Stimulated activated naive CD8-positive, alpha-beta T cell treated with anti-CD3 and anti-CD28 coated beads, Interleukin-15, amount 100 ng/mL, for 72 hours (primary cell): ENCODE measurements at places on chromosomes 1 and 21.

DNA sequence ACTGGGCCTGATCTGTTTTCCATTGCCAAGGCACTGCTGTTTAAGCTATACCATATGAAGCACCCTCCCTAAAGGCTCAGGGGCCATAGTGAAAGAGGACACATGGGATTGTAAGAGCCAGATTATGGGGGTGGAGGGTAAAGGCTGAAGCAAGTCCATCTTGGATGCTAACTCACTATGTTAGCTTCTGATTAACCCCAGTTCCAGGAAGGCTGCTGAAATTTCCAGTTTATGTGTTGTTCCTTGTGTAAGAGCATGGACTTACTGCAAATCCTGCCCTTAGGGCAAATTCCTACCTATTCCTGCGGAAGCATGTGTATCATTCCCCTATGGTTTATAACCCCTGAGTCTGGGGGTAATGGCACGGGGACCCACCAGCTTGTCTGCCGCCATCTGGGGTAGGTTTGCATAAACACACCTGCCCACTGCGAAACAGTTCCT lies 91.8 kb upstream of the SERBP1 start:
- DNase-seq: no peak

DNA sequence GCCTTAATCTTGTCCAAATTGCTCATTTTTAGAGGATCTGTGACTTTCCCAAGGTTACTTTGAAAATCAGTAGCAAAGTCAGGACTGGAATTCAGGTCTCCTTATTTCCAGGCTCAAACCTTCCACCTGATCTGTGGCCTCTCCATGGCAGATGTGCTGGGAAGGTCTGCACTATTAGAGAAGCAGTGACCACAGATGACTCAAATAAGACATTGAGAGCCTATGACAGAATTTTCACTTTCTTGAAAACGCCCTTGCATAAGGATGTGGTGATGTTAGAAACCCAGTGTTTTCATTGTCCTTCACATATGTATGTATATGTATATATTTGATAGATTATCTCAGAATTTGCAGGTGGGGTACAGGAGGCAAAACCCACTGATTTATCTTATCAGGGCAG lies 45.3 kb downstream of the TTC39A start:
- DNase-seq: no peak

DNA sequence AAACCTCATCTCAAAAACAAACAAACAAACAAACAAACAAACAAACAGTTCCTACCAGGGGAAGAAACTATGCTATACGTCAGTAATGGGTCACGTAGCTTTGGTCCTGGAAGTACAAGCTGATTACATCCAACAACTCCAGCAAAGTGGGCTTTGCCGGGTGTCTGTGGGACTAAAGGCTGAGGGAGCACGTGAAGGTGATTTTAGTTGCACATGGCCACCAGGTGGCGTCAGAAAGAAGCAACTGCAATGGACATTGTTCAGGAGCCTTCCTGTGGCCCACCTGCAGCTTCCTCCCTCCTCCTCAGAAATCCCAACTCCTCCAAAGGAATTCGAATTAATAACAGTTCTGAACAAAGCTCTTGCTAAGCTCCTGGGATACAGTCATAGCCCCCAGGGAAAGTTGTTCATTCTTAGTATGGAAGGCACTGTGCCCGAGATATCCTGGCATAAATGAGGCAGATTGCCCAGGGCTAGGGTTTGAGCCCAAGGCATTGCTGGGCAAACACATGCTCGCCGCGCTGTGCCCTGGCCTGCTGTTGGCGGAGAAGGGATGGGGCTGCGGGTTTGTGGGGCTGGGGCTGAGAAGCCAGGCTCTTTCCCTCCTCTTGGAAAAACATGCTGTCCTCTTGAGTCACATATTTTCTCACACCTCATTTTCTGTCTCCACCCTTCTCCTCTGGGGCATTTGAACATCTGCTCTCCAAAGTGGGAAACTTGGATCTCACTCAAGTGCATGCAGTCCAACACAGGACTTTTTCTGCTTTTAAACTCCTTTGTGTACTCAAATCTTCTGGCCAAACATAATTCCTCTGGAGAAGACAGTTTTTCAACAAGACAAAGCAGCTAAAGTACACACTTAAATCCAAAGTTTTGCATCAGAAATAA lies 28.6 kb downstream of the AKNAD1 start:
- DNase-seq: peak; percentile 63

GRCh38 chr1:8662380-8663072 lies 154.9 kb downstream of the RERE start:
- no peak for DNase-seq

DNA sequence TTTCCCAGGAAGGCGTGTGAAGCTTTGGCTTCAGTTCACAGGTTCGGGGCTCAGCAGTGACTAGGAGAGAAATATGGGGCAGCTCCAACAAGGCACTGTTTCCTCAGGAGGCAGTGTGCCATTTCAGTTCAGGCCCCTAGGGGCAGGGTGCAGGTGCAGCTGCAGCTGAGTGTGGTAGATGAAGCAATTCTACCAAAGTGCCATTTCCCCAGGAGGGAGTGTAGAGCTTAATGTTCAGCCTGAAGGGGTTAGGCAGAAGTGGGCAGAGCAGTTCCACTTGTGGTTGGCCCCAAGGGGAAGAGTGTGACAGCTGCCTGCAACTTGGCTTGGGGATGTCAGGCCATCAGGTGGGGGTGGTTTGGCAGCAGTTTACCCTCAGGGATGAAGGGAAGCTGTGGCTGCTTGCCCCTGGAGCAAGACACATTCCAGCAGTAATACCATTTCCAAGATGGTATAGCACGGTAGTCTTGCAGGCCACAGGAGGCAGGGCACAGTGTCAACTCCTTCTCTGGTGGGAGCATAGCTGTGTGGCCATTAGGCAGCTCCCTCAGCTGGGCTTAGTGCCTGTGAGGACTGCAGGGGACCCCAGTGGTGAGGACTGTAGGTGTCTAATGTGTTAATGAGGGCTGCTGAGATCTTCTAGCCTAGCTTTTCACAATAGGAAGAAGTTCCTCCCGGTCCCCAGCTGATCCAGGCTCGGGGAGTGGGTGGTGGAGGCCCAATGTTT lies 34.7 kb downstream of the RGSL1 start:
- no peak for DNase-seq
